ENCODE measurements at places on chromosomes 12 and 14.

DNA sequence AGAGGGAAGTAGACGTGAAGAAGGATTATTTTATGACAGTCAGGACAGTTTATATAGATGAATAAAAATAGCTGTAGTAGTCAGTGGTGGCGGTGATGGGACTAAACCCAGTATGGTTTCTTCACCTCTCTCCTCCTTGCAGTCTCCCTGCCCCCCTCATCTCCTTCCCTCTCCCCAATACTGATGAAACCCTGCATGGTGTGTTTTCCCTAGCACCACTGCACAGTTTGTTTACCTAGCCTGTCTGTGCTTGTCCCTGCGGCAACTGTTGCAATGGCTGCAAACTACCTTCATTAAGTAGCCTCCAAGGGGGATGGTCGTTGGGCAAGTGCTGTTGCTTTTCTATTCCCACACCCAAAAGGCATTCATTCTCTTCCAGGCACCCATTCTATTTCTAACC, 14.7 kb downstream of the PCBP2 start:
- no peak for DNase-seq

DNA sequence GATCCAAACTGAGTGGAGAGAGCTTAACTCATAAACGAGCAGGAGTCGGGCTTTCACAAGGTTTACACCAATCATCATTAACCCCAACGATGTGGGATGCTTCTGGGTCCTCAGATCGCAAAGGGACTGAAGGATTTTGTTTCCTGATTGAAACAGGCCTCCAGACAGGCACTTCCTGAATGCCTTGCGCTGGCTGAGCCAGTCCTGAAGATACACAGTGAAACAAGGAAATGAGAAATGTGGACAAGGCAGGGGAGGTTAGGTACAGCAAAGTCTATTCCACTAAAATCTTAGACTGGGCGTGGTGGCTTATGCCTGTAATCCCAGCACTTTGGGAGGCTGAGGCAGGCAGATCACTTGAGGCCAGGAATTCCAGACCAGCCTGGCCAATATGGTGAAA, 30.7 kb downstream of the RBM19 start:
- no peak for DNase-seq

DNA sequence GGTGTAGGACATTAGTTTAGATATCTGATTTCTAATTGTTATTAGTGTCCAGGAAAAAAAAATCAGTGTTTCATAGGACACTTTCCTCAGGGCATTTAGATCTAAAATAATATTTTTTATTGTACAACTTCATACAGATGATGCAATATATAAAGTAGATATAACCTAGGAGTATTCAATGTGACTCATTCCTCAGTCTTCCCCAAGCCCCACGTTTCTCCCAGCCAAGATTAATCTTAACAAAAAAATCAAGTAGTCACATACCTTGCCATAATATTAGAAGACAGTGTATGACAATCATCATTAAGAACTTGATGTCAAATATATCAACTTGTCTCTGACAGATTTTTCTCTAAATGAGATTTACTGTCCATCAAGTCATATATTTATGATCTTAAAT, 37.1 kb downstream of the PPFIA2 start:
- no peak for DNase-seq

DNA sequence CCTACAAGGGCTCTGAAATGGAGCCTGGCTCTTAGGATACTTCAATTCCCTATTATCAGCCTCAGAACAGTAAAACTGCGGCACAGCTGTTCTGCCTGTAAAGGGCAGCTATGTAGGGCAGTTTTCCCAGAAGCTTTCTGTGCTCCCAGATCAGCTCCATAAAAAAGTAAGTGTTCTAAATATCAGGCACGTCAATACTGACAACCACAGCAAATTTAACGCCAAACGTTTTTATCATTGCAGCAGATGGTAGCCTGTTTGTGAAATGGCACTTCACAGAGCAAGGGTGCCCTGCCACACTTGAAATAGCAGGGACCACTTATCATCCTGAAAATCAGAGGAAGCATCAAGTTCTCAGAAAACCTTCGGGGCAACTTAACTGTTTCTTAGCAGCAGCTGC, 54.8 kb upstream of the PTHLH start:
- DNase-seq = no peak

DNA sequence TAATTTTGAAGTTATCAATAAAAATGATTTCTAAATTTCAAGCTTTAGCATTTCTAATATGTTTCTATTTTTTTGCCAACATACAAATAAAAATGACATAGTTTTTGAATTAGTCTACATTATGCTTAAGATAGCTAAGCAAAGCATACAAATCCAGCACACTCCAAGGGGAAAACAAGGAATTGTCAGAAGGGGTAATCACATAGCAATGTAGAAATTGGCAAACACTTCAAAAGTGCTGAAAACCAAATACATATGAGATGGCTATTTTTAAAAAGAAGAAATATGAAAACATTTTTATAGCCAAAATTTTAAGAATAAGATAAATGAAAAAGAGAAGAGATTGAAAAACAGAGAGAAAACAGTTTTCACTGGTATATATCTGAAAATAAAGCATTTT, 308.0 kb downstream of the SLC6A15 start:
- DNase-seq = no peak

DNA sequence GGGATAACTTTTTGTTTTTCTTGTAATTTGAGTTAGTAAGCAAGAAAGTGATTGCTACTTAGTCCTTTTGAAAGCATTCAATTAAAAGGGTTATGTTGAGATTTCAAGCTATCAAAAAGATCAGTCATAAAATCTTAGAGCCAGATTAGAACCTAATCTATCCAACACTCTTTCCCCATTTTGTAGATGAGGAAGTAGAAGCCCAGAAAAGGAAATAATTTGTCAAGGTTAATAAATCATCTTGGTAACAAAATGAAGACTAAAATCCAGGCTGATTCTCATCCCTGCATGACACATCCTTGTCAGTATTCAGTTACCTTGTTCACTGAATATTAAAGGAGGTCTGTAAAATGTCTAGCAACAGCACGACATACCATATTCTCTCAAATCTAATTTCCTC, 26.5 kb downstream of the PPP1R13B start:
- no peak for DNase-seq

DNA sequence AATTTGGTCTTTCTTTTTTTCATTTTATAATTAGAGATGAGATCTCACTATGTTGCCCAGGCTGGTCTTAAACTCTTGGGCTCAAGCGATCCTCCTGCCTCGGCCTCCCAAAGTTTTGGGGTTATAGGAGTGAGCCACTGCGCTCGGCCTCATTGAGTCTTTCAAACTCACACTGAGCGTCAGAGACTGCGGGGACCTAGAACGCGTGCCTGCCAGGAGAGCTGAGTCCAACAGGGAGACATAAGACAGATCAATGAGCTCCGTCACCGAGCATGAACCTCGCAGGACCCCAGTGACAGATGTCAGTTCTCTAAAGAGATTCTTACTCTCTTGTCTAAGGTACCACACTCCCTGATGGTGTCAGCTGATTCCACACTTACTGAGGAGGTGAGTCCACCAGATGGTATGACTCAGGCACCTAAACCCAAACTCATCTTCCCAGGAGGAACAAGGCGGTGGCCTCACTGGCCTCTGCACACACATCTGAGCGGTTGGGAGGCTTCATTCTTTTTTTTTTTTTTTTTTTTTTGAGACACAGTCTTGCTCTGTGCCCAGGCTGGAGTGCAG, 58.9 kb downstream of the CCDC88C start:
- no peak for DNase-seq

GRCh38 chr12:102484017-102484416, 3.7 kb upstream of the IGF1 start:
- DNase-seq = no peak

DNA sequence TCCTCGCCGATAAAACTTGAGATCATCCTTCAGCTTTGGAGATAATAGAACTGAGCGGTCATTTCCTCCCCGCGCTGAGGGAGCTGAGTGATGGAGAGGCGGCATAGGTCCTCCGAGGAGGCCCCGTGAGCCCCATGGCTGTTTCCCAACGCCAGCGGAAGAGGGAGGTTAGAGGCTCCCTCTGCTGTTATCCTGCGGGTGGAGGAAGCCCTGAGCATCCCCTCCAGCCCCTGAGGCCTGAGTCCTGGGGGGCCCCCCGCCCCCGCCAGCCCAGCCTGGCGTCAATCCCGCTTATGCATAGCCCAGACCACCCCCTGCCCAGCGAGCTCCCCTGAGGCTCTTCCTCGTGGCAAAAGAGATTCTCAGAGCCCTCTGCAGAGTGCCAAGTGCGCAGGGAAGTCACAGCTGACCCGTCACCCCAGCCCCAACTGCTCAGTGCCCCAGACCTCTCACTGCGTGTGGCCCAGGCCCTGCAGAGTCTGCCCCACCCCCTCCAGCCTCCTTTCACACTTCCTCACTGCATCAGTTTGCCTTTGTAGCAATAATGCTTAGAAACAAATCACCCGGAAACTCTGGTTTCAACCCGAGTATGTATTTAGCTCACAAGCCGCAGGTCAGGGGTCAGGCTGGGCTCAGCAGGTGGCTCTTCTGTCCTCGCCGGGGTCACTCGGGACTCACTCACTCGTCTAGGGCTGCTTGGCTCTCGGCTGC, 44.7 kb upstream of the GALNT9 start:
- no peak for DNase-seq

DNA sequence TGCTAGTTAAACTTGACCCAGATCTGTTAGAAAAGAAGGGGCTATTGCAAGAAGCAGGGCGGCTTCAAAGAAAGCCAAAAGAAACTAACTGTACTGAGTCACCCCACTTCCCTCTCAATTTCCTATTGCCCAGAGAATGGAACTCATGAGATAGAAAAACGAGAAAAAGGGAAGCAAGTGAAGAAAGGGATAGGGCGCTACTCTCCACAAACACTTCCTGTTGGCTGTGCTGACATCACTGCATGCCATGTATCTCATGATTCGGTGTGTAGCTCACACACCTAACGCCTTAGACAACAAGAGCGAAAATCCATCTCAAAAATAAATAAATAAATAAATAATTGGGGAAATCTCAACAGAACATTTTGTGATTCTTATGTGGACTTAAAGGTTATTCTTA, 13.0 kb upstream of the P2RX4 start:
- DNase-seq = no peak

Measured in H9 (cell line).